ENCODE measurements at places on chromosomes 1 and 21.

- DNase-seq, result no peak
Observed at GRCh38 chr21:43300496-43301408, 126.2 kb downstream of the SIK1 start.

- no peak for DNase-seq
Observed at GRCh38 chr1:27527890-27528817, 38.2 kb upstream of the WASF2 start.

DNA sequence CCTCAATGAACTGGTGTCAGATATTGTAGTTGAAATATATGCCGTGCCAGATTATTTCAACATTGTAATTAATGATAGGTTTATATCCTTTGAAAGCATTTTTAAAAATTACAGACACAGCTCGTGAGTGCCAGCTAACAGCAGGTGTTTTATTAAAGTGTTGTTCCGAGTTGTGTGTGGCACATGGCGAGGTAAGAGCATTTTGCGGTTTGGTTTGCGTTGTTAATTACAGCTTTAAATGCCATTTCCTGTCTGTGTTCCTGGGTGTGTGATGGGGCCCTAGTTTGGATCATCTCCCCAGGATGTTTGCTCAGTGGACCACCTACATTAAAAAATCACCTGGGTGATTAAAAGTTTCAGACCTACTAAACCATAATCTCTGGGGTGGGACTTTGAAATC lies 97.4 kb downstream of the PRDM2 start:
- no peak for DNase-seq

GRCh38 chr1:25623731-25624130 lies 7.1 kb downstream of the MAN1C1 start:
- DNase-seq, result no peak

Data from foreskin melanocyte (primary cell).